SW 1271 (cell line): ENCODE measurements at places on chromosomes 7 and 10.

DNA sequence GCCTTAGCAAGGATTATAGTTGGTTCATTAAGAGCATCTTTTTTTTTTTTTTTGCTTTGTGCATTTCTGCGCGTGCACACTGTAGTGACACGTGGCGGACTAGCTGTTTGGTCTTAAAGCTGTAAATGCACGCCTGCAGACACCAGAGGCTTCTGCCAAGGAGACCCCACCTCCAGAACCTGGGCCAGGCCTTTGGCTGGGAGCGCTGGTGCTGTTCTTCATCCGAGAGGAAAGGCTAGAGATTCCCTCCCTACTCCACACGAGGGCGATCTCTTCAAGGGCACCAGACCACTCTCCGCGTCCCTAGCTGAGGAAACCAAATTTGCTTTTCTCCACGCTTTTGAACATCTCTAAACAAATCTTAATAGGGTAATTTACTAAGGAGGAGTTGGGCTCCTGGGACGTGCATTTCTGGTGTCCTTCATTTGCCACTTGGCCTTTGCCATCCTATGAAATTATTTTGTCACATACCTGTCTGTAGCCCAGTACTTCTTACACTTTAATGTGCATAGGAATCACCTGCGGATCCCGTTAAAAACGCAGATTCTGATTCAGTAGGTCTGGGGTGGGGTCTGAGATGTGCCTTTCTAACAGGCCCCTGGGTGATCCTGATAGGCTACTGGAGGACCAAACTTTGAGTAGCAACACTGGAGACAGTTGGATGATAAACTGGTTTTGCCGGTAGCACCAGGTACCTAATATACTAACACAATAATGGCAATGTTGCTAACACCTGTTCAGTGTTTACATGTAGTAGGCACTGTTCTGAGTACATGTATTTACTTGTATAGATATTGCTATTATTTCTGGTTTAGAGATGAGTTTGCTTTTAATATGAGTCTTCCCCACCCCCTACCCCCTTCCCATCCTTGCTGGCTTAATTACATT, 1.3 kb upstream of the SLC26A5 start:
- no peak for DNase-seq

- no peak for DNase-seq
These were observed 69.4 kb upstream of the PIP4K2A start for GRCh38 chr10:22783807-22784206.

DNA sequence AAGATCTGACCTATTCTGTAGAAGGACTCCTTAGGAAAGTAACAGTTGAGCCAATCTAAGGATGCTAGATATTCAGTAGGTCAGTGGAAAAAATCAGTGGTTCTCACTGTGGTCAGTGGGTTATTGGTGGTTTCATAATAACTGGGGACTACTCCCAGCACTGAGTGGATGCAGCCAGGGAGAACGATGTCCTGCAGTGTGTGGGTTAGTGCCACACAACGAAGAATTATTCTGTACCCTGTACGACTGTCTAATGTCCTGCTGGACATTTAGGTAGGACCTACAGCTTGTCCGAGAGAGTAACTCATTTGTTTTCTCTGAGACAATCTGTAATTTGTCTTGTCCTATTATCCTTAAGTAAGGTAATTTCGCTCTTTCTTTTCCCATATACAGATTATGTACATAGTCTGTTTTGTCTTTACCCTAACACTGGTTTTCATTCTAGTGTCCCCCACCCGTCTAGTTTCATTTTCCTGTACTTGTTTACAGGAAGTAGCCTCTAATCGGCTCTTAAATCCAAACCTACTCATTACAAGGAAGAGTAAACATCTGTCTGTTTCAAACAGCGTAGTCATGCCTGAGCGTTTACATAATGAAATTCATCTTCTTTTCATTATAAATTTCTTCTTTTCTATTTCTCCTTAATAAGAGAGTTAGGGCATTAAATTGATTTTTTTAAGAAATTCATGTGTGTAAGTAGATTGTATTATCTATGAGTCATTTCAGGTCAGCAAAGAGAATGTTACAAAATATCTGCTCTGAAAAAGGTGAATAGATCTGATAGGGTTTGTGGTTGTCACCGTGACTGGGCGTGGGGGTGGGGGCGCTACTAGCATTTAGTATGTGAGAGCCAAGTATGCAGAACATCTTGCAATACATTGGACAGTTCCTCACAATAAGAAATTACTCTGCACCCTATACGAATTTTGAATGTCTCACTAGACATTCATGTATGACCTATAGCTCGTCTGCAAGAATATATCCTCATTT, 8.3 kb upstream of the ZC3HAV1L start:
- no peak for DNase-seq

DNA sequence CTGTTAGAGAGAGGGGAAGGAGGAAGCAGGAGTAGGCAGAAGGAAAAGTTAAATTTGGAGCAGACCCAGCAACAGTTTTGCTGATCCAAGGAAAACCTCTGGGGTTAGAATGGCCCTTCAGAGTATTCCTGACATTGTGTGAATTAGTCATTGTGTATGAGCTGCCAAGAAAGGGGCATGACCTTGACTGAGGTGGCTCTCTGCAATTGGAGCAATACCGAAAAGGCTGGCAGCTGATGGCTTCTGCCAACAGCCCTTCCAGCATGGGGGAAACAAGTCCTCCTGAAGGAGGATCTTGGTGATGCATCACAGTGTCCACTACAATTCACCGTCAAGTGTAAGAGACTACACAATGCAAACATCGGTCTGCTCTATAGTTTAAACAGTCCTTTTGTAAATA, 20.6 kb upstream of the WASL start:
- peak; percentile 9 for DNase-seq

DNA sequence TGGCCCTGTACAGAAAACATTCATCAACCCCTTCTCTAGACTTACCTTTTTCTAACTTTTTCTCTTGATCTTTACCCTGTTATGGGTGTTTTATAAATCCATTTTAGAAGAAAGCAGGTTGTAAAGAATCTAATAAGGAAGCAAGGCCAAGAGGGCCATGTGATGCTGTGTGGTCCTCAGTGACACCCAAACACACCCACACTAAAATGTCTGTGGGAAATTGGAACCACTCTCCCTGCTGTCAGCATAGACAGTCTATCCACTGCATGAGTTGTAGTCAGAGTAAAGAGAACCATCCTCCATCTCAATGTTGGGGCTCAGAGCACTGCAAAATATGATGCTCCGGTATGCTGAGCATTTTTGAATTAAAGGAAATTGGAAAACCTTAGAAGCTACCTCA, 235.5 kb downstream of the SKIDA1 start:
- no peak for DNase-seq

GRCh38 chr7:29229946-29230345, 35.4 kb downstream of the CHN2 start:
- no peak for DNase-seq

- DNase-seq, result no peak
These were observed 67.1 kb downstream of the WDFY4 start for GRCh38 chr10:48751730-48752129.

DNA sequence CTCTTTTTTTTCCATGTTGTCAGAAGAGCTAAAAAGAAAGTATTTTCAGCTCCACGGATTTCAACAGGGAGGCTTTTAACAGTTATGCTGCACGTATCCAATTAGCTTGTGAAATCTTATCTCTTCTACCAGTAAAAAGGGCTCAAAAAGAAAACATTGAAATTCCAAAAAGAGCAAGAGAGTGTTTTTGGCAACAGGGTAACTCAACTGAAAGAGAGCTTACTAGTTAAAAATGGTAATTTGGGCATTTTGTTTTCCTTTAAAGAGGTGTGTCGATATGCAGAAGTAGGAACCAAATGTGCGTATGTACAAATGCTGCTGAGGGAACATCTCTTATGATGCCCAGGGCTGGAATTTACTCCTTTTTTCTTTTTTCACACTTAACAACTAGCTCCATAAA, 292.8 kb downstream of the PRKG1 start:
- DNase-seq, result no peak

GRCh38 chr7:44712012-44712411, 36.6 kb upstream of the ZMIZ2 start:
- no peak for DNase-seq

GRCh38 chr7:2143981-2144595, 88.7 kb downstream of the MAD1L1 start:
- no peak for DNase-seq

DNA sequence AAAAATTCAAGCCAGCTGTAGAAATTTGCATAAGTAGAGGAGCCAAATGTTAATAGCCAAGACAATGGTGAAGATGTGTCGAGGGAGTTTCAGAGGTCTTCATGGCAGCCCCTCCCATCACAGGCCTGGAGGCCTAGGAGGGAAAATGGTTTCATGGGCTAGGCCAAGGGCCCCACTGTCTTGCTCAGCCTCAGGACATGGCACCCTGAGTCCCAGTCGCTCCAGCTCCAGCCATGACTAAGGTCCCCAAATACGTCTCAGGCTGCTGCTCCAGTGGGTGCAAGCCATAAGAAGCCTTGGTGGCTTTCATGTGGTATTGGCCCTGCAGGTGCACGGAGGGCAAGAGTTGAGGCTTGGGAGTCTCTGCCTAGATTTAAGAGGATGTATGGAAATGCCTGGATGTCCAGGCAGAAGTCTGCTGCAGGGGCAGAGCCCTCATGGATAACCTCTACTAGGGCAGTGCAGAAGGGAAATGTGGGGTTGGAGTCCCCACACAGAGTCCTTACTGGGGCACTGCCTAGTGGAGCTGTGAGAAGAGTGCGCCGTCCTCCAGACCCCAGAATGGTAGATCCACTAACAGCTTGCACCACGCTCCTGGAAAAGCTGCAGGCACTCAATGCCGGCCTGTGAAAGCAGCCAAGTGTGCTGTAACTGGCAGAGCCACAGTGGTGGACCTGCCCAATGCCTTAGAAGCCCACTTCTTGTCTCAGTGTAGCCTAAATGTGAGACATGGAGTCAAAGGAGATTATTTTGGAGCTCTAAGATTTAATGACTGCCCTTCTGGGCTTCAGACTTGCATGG, 19.2 kb downstream of the TBATA start:
- DNase-seq, result no peak

DNA sequence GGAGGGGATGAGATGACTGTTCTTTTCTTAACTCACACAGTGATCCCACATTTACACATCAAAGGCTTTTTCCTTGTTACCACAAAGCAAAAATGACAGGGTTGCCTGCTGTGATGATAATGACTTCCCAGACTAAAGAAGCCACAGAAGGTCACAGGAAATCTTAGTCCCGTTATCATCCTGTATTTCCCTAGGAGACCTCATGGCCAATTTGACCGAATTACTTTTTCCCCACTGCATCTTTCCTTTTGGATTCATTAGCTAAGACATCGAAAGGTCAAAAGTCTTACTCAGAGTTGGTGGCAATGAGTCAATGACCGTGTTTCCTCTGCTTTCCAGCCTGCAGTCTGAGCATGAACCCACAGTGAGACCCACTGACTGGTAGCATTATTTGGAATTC, 130.1 kb upstream of the INHBA start:
- no peak for DNase-seq

GRCh38 chr10:49312246-49312869, 13.4 kb downstream of the C10orf71 start:
- no peak for DNase-seq

- no peak for DNase-seq
These were observed 574.5 kb downstream of the SUGCT start for GRCh38 chr7:40709062-40709964.

DNA sequence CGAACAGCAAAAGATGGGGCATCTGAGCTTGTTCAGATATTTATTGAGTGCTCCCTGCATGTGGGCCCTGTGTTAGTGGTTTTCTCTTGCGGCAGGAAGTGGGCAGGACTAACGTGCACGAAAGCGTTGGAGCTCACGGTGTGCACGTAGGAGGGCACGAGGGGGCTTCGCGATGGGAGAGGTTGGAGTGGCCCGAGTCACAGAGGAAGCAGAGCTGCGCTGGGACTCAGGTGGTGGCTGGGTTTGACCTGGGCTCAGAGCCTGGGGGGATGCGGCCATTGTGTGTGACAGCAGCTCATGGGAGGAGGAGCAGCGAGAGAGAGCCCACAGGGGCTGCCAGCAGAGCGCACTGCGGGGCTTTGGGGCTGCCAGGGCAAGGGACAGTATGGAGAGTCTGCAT, 7.7 kb downstream of the ZSCAN25 start:
- DNase-seq, result no peak

DNA sequence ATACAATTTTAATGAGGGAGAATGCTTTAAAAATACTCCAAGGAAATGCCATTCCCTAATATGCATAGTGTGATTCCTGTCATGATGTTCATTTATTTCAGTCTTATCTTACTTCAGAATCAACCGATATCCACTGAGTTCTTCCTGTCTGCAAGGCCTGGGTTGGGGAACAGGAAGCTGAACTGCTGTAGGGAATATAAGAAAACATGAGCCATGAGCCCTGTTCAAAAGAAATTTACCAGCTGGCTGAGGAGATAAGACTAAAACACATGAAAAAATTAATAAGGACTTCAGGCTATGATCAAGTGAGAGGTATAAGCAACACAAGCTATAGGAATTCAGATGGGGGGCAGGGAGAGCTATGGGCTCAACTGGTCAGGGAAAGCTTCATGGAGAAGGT, 184.7 kb downstream of the PLPP4 start:
- no peak for DNase-seq

- no peak for DNase-seq
These were observed 45.7 kb downstream of the PAPSS2 start for GRCh38 chr10:87705339-87705738.

DNA sequence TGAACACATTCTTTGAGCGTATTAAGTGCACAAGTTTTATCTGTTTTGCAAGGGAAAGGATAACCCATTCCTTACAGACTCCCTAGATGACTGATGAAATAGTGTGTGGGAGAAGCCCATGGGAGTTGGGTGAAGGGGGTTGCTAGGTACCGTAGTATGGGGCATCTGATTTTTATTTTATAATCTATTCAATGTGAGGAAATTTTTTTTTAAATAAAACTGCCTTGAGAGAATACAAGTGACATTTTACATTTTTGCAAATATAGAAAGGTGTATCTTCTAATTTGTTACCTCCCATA, 1.4 kb downstream of the BTAF1 start:
- no peak for DNase-seq

DNA sequence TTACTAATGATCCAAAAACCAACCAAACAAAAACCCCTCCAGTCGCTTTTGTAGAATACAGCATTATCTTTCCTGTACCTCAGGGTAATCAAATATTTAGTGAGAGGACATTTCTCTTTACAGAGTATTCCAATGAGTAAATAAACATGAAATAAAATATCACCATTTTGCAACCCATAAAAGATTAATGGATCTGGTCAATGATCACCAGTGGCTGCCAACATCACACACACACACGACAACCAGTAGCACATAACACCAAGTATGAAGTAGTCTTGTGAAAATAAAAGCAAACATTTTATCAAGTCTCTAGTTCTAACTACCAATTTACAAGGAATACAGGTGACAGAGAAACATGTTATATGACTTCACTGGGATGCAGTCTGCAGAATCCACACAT, 188.6 kb upstream of the IMMP2L start:
- DNase-seq, result no peak

GRCh38 chr7:92904244-92905131, 68.1 kb upstream of the CDK6 start:
- DNase-seq, result peak; percentile 96

DNA sequence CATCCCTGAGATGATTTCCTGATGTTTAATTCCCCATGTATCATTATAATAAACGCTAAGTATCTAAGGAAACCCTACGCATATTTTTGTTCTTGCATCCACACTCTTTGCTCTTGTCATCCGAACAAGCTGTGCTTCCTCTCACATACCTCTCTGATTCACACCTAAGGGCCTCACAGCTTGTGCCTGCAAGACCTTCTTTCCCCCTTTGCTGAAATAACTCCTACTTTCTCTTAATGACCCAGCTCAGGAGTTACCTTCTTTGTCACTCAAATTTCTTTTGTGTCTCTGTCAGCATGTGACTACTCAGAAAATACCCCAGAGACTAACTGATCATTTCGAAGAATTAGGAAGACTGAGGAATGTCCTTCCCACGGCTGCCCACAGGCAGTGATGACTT, 209.3 kb upstream of the IMMP2L start:
- DNase-seq, result no peak

- DNase-seq, result no peak
These were observed 610.6 kb downstream of the SDK1 start for GRCh38 chr7:3911685-3912084.
